ENCODE measurements at places on chromosomes 1 and 21.

GRCh38 chr1:169392406-169392805 is 24.4 kb downstream of the BLZF1 start:
- no peak for DNase-seq

- DNase-seq, result peak; percentile 73
Observed at GRCh38 chr1:153775458-153776327, 486 bp downstream of the SLC27A3 start.

DNA sequence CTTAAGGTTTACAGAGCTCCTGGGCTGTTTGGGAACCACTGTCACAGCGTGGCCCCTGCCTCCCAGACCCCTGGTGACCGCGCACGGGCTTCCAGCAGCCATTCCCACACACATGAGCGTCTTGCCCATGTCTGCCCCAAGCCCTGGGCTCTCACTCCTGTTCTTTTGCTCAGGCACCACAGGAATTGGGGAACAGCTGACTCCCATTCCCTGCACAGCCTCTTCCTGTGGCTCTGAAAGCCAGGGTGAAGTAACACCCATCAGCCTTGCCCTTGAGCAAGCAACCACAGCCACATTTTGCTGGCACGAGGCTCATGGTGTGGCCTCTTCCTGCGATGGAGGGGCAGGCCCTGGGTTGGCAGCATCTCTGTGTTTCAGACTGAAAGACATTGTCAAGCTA is 14.3 kb upstream of the GPR157 start:
- peak; percentile 43 for DNase-seq

- no peak for DNase-seq
Observed at GRCh38 chr21:16377857-16378256, 648.1 kb downstream of the USP25 start.

- DNase-seq, result peak; percentile 21
Observed at GRCh38 chr1:40648928-40649591, 16.4 kb downstream of the RIMS3 start.

DNA sequence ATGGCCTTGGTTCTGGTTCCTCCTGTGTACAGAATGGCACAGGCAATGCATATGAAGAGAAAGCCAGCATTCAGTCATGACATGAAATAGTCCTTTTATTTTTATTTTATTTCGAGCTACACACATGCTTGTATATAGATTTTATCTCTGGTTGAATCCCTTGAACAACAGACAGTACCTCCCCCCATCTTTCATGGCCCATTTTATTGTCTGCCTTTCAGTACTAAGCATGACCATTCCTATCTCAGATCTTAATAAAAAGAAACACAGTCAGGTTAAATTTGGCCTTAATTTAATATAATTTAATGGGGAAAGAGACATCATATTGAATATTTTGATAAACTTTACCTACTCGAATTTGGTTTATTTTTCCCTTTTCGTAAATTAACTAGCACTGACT is 76.4 kb upstream of the VANGL1 start:
- no peak for DNase-seq

DNA sequence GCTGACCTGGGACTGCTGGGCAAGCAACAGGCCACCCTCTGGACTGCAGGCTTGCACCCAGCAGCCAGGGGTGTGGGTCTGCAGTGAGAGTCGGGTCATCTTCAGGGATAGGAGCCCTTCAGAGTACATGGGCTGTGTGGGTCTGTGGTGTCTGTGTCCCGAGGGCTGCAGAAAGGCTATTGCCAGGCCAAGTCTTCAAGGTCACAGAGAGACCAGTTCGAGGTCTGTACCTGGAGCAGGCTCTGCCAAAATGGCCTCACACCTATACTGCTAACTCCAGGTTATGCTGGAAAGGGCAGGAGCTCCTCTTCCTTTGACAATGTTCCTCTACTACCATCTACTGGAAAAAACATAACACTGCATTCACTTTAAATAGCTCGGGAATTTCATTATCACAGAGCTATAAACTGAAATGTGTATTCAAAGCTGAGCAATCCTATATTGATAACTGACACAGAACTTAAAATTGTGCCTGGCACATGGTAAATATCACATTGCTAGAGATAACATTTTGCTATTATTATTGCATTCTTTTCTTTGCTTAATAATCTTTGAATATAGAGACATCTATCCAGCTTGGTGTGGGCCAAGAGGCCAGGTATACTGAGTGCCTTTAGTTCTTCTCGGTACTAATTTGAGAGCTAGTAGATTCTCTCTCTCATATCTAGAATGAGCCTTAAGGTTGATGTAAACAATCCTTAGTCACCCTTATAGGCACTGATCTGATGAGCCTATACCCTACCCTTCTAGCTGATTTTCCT is 6.9 kb upstream of the DNAH14 start:
- DNase-seq, result peak; percentile 58

DNA sequence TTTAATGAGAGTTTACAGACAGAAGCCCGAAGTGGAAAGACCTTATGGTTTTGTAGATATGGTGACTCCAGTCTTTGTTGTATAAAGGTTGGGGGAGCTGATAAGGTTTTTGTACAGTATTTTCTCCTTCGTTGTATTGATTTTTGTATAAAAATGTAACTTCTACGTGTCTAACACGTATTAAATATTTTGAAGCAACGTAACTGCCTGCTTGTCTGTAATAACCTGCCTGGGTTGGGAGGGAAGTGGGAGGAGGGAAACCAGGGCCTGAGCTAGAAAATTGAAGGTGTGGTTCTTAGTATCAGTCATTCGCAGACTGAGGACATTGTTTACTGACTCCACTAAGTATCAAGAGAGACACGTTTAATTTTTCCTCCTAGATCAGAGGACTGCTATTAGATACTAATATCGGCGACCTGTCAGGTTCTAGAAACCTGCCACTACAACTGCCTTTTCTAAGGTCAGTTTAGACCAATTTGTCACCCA is 2.2 kb downstream of the IER5 start:
- peak; percentile 79 for DNase-seq

DNA sequence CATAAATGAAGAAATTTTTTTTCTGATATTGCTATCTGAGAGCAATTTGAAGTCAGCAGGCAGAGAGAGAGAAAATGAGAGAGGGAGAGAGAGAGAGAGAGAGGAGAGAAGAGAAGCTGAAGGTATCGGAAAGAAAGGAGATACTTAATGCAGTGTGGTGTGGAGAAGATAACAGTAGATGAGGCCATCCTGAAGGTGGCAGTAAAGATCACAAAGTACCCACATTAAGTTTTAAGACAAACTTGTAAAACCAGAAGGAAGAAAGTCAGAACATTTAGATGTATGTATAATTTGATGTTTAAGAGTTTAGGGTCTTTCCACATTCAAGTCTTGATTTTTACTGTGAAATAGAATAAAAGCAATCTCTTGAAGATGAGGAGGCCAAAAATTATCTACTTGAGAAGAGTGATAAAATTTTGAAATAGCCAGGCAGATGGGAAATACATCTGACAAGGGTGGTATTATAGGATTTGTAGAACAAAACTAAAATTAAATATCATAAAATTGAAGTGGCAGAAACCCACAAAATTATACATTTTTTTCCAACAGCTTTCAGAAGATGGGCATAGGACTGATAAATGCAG is 1753.4 kb downstream of the MRPL39 start:
- peak; percentile 7 for DNase-seq

GRCh38 chr21:16305686-16306085 is 575.9 kb downstream of the USP25 start:
- peak; percentile 8 for DNase-seq

GRCh38 chr1:214027498-214027897 is 39.7 kb downstream of the PROX1 start:
- DNase-seq, result no peak

DNA sequence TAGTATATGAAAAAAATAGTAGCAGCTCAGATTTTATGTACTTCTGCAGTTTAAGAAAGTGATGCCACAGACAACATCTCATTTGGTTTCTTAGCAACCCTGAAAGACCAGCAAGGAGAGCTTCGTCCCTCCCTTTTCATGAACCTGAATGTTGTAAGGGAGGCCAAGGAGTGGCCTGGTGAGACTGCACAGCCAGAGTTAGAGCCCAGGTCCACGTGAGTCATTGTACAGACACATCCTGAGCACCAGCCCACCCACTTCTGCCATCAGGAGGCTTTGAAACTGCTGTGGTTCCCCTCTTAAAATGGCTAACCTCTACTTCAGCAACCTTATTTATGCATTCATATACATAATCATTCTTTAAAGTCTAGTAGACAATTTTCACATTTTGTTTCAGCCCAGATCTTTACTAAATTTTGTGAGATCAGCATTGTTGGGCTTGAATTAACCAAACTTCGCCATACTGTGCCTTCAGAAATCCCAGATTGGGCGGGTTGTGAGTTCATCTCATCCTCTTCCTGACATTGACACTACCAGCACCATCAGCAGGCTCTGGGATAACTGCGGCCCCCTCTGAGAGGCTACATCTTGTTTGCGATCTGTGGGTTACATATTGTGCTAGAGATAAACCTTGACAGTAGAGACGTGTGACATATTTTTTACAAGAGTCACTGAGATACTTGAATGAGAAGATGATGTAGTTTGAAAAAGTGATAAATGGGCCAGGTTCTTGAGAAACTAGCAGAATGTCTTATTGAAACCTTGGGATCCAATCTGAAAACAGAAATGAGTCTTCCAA is 106.7 kb downstream of the CAMTA1 start:
- peak; percentile 64 for DNase-seq

GRCh38 chr1:231357831-231358354 is 19.8 kb downstream of the SPRTN start:
- peak; percentile 88 for DNase-seq

GRCh38 chr1:206447792-206448191 is 22.5 kb upstream of the IKBKE start:
- peak; percentile 75 for DNase-seq

GRCh38 chr1:228465141-228465540 is 22.0 kb upstream of the RNF187 start:
- DNase-seq, result no peak

All from epithelial cell of esophagus (primary cell).